ENCODE measurements at places on chromosomes 4 and X.

- no peak for DNase-seq
These were observed 86.2 kb downstream of the NHSL2 start for GRCh38 chrX:71996826-71997225.

DNA sequence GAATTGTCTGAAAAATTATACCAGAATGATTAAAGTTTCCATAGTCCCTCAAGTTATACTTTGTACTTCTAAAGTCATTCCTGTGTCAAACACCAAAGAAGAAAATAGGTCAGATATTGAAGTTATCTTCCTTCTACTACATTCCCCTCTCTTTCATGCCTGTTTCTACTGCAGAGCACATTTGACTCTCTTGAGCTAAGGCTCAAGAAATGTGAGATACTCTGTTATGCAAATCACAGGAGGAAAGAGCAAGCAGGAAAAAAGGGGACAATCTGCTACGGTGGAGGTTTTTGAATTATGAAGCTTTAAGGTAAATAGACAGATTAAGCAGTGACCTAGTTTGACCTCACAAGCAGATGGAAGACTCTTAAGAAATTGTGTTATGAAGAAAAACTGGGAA, 198.9 kb upstream of the LDB2 start:
- DNase-seq, result no peak

GRCh38 chrX:141469469-141469868, 115.1 kb downstream of the SPANXA1 start:
- DNase-seq, result no peak

DNA sequence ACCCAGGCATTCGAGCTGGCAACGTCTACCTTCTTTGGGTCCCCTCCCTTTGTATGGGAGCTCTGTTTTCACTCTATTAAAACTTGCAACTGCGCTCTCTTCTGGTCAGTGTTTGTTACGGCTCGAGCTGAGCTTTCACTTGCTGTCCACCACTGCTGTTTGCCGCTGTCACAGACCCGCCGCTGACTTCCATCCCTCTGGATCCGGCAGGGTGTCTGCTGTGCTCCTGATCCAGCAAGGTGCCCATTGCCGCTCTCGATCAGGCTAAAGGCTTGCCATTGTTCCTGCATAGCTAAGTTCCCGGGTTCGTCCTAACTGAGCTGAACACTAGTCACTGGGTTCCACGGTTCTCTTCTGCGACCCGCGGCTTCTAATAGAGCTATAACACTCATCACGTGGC, 183.5 kb upstream of the GALNTL6 start:
- DNase-seq, result no peak

- DNase-seq, result no peak
These were observed 77.9 kb downstream of the TBL1X start for GRCh38 chrX:9542761-9543111.

GRCh38 chr4:150960818-150961217, 54.3 kb downstream of the LRBA start:
- DNase-seq, result no peak

DNA sequence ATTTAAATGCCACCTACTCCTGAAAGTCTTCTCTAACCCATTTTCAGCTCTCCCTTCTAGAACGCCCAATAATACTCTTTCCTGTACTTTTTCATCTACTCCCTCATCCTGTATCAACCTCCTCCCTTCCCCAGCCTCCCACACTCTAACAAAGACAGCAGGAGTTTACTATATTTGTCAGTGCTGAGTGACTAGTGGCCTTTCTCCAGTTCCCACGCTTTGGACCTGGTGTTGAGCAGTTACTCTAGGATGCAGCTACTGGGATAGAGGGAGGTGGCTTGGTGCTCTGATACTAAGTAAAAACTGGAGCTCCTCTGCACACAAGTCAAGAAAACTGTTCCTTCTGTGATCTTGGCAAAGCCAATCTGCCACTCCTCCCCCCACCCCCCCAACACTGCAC, 36.1 kb upstream of the KLHL13 start:
- DNase-seq, result no peak

GRCh38 chr4:21901281-21901680, 47.3 kb downstream of the KCNIP4 start:
- DNase-seq, result no peak

- no peak for DNase-seq
These were observed 146.2 kb upstream of the BCOR start for GRCh38 chrX:40243755-40244515.

- no peak for DNase-seq
These were observed 7.4 kb upstream of the TNIP2 start for GRCh38 chr4:2763511-2763967.

DNA sequence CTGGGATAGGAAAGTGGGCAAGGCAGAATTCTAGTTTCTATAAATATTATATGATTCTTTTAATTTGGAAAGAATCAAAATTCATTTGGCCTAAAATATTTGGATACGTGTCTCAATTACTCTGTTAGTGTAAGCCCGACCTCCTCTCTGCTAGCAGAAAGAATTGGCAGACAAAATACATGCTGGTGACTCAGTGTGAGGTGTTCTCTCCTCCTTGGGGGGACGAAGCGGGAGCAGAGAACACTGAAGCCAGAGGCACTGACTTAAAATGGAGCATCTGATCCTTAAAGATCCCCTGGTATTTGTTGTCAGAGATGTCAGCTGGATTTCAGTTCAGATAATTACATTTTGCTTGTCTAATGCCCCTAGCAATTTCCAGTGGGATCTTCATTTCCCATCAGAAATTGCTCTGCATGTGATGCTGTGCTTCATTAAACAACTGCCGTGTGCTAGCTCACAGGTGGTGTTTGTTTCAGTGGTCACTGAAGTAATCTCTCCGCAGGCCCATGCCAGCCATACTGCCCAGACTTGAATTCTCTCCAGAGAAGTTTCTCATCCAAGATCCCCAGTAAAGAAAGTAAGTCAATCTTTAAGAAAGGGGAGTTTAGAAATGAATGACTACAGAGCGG, 188.7 kb upstream of the TLL1 start:
- DNase-seq, result no peak

GRCh38 chrX:150158554-150159332, 204.4 kb upstream of the MAMLD1 start:
- DNase-seq, result no peak

- no peak for DNase-seq
These were observed 236.7 kb downstream of the SLC7A11 start for GRCh38 chr4:138005486-138005885.

DNA sequence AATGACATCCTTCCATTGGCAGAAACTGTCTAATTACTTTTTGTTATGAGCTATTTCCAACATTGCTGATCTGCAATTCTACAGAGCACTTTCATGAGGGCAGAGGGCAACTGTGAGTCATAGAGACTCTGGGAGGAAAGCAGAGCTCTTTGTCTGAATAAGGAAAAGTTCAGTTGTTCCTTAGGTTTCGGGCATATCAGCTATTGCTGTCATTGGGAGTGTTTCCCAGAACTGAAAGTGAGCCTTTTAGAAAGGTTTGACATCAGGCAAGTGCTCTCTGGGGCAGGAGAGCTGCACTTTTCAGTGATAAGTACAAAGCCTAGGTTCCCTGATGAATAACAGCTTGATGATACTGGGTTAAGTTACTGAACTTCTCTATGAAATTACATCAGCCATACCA, 119.2 kb upstream of the EDNRA start:
- no peak for DNase-seq

- DNase-seq, result no peak
These were observed 297.3 kb upstream of the LCORL start for GRCh38 chr4:18318682-18319388.

- DNase-seq, result no peak
These were observed 12.0 kb downstream of the CPLX1 start for GRCh38 chr4:813900-814299.

DNA sequence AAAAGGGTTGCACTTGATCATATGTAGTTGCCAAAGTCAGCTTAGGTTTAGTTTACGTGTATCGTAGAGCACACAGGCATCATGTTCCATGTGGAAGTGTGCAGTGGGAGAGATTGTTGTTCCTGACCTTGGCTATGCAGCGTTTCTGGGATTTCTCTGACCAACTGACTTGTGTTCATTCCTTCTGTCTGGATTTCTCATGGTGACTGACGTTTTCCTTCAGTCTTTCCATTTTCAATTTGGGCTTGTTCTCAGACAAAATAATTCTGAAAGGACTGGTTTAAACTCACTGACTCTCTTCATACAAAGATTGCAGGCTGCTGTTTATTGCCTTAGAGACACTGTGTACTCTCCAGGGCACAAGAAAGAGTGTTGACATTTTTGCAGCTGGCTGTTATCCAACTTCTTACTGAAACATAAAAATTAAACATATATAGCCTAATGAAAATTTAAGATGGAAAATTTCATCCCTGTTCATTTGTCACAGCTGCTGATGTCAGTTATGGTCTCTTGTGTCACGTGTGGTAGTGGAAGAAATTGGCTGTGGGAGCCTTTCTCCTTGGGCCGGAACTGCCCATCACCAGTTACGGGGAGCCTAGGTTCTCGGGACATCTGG, 95.4 kb downstream of the TNIP2 start:
- DNase-seq, result no peak

- DNase-seq, result no peak
These were observed 103.8 kb downstream of the TBC1D19 start for GRCh38 chr4:26687728-26688127.

GRCh38 chr4:54658252-54659093, 716 bp downstream of the KIT start:
- peak; percentile 29 for DNase-seq

DNA sequence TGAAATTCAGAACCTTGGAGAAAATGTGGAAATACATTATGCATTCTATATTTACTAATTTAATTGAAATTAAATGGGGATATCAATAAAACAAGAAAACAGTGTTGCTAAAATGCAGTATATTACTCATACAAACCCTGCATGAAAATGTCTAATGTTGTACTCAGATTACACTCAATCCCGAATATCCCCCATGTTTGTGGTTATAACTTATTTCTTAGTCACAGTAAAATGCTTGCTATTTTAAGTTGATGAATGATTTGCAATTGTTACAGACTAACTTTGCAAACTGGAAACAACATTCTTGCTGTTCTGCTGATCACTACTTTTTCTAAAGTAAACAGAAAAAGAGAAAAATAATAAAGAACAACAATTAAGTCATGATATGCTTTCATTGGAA, 33.1 kb upstream of the ANXA10 start:
- DNase-seq, result no peak

- no peak for DNase-seq
These were observed 262.2 kb downstream of the SPOCK3 start for GRCh38 chr4:166972071-166972470.

DNA sequence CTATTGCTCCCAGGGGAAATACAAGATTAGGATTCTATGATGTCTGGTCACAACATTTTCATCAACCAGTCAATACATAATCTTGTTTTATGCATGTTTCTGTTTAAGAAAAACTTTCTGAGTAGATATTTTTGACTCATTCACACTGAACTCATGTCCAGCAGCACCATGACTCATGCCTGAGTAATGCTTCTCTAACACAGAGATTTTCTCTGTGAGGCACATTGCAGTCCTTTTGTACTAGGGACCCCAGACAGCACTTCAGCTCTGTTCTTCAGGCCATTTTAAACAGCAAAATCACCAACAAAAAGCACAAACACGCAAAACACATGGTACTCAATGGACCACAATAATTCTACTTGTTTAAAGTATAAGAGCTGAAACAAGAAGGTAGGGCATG, 83.6 kb downstream of the MXRA5 start:
- no peak for DNase-seq

DNA sequence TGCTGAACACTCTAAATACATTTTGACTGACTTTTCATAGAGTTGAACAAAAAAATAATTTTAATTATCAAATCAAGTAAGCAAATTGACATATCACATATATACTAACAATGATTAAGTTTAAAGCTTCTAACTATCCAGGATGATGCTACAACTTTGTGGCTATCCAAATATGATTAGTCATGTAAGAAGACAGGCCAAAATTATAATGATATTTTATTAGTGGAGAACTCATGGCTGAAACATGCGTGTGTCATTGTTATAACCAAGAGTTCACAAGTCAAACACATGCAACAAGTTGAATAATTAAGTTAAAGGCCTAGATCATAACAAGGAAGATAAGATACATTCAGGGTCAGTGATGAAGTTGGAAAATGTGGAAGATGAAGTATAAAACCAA, 346.8 kb downstream of the FSTL5 start:
- no peak for DNase-seq

DNA sequence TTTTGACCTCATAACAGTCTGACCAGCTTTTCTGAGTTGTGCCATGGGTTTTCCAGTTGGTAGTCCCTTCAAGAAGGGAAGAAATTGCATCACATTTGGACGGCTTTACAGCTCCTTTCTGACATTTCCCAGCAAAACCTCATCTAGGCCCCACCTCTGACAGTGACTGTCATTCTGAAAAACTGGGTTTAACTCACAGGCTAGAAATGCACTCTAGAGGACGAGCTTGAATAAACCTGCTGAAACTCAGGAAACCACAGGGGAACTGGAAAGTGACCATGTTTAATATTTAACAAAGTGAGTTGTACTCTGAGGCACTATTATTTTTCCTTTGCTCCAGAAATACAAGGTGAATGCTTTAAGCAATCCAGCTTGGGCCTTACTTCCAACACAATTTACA, 434.3 kb upstream of the RASGEF1B start:
- DNase-seq, result no peak

DNA sequence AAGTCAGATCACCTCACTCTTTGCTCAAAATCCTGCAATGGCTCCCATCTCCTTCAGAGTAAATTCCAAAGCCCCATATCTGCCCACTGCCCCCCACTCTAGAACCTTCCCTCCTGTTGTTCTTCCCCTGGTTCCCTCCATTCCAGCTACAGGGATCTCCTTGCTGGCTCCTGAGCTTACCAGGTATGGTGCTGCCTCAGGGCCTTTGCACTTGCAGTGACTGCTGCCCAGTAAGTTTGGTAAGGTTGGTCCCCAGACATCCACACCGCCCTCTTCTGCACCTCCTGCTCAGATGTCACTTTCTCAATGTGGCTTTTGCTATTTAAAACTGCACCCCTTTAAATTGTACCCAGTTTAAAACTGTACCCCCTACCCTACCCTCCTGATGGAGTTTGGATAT, 7.8 kb upstream of the MAN2B2 start:
- no peak for DNase-seq

GRCh38 chrX:19174401-19175025, 52.2 kb upstream of the ADGRG2 start:
- DNase-seq, result no peak

DNA sequence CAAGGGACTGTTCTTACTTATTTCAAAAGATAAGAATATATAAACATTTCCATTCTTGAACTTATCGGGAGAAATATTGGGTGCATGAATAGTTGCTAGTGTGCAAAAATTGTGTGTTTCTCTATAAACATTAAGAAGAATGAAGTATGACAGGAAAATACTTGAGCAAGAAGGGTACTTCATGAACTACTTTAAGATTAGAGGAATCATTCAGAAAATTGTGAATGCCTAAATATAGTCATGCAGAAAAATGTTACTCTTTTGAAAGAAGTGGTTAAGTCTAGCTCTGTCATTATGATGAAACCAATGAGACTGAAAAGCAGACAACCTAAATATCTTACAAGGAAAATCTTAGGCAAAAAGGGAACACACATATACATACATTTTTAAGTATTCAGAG, 207.8 kb upstream of the PCDH18 start:
- DNase-seq, result no peak
